Stimulated activated CD4-positive, alpha-beta T cell treated with anti-CD3 and anti-CD28 coated beads, Interleukin-2, amount 100 ng/mL, for 4 hours (primary cell): ENCODE measurements at places on chromosomes 2 and 18.

DNA sequence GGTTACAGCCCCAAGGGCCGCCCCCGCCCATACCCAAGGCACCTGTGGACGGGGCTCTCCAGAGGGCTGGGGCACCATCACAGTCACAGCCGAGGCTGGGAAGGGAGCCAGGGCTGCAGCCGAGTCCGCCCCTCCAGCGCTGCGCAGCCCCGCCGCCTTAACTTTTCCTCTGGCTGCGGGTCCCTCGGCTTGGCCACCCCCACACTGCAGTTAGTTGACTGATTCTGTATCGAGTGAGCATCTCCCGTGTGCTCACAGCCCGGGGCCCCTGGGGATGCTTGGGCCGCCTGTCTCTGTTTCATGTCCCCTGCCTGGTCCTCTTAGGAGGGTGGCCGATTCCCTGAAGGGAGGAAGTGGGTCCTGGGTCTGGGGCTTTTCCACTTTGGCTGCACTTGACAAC lies 33.7 kb downstream of the EMILIN2 start:
- no peak for DNase-seq

- no peak for DNase-seq
Measured at GRCh38 chr2:37623406-37623805, 48.0 kb downstream of the CDC42EP3 start.

DNA sequence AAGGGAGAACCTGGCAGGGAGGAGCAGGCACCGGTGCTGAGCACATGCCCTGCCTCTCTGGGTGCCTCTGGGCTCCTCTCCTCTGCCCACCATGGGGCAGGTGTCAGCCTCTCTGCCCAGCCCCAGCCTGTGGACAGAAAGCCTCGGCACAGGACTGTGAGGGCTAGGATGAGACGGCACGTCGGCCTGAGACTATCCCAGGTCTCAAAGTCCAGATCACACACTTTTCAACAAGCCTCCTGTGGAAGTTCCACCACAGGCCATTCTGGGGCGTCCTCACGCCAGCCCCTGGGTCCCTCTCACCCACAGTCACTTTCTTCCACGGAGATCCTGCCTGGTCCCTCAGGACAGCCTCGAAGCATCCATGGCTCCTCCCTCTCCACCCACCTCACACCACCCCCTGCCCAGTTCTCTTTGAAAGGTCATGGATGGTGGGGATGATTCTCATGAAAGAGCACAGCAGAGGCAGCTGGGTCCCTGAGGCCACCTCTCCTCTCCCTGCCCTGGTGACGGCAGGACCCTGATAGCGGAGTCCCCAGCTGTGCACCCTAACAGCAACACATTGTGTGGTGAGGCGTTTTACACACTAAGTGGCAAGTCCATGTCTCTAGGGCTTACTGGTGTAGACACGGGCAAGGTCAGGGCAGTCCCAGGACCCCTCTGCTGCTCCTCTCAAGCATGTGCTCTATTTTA lies 569.4 kb upstream of the SALL3 start:
- DNase-seq: no peak

- no peak for DNase-seq
Measured at GRCh38 chr2:217331523-217332416, 471.9 kb upstream of the TNP1 start.

DNA sequence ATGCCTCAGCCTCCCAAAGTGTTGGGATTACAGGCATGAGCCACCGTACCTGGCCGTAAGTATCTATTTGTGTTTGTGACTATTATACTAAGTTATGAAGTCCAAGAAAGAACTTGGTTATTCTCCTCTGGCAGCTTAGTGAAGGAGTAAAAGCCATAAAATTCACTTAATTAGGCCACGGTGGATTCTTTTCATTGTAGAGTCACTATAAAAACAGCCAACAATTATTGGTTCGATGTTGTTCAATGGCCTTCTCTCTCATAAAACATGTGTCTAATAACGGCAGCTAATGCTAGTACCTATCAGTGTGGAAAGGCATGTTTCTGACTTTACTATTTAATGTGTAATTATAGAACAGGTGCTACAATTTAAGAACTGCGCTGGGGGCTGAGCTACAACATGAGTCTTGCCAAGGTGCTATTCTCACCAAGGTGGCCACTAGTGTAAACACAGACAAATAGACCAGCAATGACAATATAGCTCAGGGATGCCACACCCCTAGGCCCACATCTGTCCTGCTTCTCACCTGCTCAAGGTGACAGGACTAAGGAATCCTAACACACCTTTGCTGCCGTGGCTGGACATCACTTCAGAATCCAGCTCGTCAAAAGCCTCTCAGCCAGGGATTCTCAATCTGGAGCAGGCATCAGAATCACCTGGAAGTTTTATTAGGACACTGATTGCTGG lies 17.2 kb downstream of the ATP8B1 start:
- no peak for DNase-seq
